Effector memory CD4-positive, alpha-beta T cell (primary cell): ENCODE measurements at places on chromosomes 3 and 15.

- no peak for DNase-seq
Observed at GRCh38 chr15:20341901-20342600, 199.5 kb downstream of the GOLGA6L6 start.

DNA sequence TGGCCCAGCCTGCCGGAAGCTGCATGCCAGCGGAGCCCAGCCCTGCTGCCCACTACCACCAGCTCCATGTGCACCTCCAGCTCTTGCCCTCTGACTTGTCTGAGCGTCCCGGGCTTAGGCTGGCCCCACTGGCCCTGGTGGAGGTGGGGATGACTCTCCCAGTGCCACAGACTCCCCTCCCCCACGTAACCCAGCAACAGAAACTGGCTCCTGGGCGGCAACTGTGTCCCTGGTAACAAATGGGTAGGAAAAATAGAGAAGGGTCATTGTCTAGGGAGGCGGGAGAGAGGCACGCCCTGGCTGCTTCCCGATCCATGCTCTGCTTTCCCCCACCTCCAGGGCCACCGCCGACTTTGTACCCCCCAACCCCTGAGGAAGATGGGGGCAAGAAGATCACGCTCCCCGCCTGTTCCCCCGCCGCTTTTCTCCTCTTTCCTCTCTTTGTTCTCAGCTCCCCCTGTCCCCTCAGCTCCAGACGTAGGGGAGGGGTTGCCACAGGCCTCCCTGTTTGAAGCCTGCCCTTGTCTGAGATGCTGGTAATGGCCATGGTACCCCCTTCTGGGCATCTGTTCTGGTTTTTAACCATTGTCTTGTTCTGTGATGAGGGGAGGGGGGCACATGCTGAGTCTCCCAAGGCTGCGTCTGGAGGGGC, 10.8 kb upstream of the SEMA3B start:
- no peak for DNase-seq

GRCh38 chr3:42831321-42831713, 22.1 kb downstream of the ACKR2 start:
- peak; percentile 42 for DNase-seq

DNA sequence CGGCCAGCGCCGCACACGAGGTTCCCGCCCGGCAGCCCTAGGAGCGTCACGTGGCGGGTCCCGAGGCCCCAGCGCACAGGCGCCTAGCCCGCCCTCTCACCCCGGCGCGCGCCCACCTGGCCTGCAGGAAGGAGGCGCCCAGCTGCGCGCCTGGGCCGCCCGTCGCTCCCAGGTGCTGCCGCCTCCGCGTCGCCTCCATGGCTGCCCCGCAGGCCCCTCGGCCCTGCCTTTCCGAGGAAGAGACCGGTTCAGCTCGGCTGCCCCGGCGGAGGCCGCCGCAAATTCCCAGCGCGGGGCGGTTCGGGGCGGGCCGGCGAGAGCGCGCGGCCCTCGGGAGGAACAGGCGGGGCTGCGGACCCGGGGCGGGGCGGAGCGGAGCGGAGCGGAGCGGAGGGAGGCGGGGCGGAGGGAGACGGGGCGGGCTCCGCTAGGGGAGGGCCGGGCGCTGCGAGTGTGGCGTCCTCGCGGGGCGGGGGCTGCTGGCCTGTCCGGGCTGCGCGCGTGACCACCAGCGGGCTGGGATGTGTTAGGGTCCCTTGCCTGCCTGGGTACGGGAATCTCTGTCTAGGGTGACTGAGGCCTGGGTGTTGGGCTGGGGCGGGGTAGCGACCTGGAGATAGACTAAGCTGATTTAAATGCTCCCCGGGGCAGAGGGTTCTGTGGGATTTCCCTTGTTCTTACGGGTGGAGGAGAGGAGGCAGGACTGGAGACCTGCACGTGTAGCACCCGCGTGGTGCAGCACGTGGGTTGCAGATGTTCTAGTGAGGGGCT, at the start of gene CLN6:
Gene CLN6 (minus strand): TSS at position 343 of the 771 bp plus-strand sequence. CDS start 144 bp downstream, at position 199.
- peak; percentile 71 for DNase-seq

DNA sequence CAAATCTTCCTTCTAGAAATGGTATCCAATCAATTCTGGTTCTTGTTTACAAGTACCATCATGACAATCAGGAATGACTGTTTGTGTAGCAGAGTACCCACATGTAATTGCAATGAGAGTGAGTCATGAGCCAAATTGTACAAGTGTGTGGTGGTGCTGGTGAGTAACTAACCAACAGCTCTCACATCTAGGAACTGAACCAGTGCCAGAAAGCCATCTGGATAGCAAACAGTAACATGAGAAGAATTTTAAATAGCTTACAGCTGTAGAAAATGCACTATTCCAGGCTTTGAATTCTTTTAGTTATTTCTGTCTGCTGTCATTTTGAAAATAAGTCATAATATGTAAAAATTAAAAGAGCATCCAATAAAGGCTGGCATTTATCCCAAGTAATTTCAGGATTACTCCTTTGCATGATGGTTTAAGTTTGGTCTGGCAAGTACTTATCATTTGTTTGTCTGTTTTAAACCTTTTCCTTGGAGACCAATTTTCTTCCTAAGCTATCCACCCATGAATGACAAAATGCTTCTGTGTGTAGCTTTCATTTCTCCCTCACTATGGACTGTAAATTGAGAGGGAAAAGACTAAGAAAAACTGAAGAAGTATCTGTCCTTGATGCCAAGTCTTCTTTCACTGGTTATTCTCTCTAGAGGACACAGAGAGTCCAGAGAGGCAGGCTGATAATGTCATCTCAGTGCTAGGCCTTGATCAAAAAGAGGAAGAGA, 60.0 kb downstream of the PIK3CB start:
- DNase-seq, result no peak

DNA sequence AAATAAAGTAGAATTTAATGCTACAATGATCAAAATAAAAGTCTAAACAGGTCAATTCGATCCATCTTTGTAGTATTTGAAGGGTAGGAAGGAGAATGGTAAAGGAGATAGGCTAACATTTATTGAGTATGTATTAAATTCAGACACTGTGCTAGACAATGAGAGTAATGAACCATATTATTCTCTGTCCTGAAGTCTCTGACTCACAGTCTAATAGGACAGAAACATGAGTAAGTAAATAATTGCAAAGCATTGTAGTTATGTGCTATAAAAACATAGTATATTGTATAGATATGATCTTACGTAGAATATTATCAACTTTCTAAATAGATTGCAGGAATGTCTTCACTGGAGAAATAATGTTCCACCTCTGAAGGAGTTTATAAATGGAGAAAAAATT, 64.5 kb downstream of the MDFIC2 start:
- no peak for DNase-seq

GRCh38 chr3:75171630-75172230, 492.4 kb upstream of the FRG2C start:
- no peak for DNase-seq

- no peak for DNase-seq
Observed at GRCh38 chr3:86963611-86964010, 27.3 kb downstream of the VGLL3 start.

GRCh38 chr3:27714692-27715453, 7.2 kb downstream of the EOMES start:
- no peak for DNase-seq

GRCh38 chr3:16509721-16510619, 3.5 kb downstream of the RFTN1 start:
- DNase-seq, result no peak
